Activated B cell treated with CpG ODN at 0.5 μM for 24 hours (primary cell): ENCODE measurements at places on chromosomes 5 and 9. TPM values are rescaled to one million over a fixed set of nuclear protein-coding genes. Genes with fewer than 3 reads are reported as not detected.

BARX1 gene
- not detected in 2 replicates for total RNA-seq

OLFML2A gene
- total RNA-seq = 0.73 and 0.78 TPM in 2 replicates

ADAMTS12 gene
- total RNA-seq = not detected in 2 replicates

GRCh38 chr5:7980881-7981280, 111.9 kb downstream of the MTRR start:
- H3K4me3 ChIP-seq = no peak overlapping the region
- no peaks in the 10 kb centered on the region for H3K36me3 ChIP-seq
- DNase-seq = no peak
- peaks cover 3% of the 10 kb centered on the region for H3K27me3 ChIP-seq
- no peak overlapping the region for H3K27ac ChIP-seq
- H3K4me1 ChIP-seq = no peaks in the 10 kb centered on the region

ANKRD31 gene
- total RNA-seq = 0.13 and 0.15 TPM in 2 replicates

- peaks cover 2% of the 10 kb centered on the region for H3K27me3 ChIP-seq
- H3K4me1 ChIP-seq = no peaks in the 10 kb centered on the region
- H3K4me3 ChIP-seq = no peak overlapping the region
- H3K36me3 ChIP-seq = no peaks in the 10 kb centered on the region
Observed at GRCh38 chr5:130331332-130331731, 427.1 kb downstream of the CHSY3 start.

- DNase-seq = no peak
- no peaks in the 10 kb centered on the region for H3K36me3 ChIP-seq
- peaks cover 52% of the 10 kb centered on the region for H3K27me3 ChIP-seq
- H3K27ac ChIP-seq = no peak overlapping the region
- H3K4me3 ChIP-seq = peak overlapping the region; percentile 32
Observed at GRCh38 chr5:93578813-93579691, 2.0 kb downstream of the NR2F1-AS1 start.

DNA sequence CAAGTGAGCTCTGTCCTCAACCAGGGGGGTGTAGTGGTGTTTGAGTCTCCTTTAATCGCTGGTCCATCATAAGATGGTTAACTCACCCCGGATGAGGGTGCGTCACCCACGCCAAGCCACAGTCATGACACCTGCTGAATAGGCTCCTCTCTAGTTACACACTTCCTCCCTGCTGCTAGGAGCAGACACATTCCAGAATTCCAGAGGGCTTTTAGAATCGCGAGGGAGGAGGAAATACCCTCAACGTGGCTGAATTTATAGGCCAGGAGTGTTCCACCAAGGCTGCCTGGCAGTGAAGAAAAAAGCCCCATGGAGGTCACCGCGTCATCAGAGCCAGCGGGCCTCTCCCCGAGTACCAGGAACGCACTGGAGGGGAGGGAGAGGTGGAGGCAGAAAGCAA, 5.1 kb downstream of the GLRX start:
- no peak for DNase-seq
- peak overlapping the region; percentile 98 for H3K27ac ChIP-seq

- no peaks in the 10 kb centered on the region for H3K36me3 ChIP-seq
- DNase-seq = no peak
- H3K27me3 ChIP-seq = peaks cover 13% of the 10 kb centered on the region
- H3K4me1 ChIP-seq = no peaks in the 10 kb centered on the region
- no peak overlapping the region for H3K27ac ChIP-seq
Observed at GRCh38 chr9:2876726-2877125, 32.8 kb upstream of the PUM3 start.

DNA sequence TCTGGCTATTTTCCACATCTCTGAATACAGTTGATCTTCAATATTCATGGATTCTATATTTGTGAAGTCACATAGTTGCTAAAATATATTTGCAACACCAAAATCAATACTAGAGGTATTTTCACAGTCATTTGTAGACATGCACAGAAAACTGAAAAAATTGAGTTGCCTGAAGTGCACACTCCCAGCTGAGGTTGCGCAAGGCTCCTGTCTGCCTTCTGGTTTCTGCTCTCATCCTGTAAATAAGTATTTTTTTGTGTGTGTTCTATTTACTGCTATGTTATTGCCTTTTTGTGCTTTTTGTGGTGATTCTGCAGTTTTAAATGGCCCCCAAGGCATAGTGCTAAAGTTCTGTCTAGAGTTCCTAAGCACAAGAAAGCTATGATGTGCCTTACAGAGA, 371.1 kb upstream of the GRAMD2B start:
- no peaks in the 10 kb centered on the region for H3K4me1 ChIP-seq
- no peak for DNase-seq
- no peak overlapping the region for H3K4me3 ChIP-seq
- no peaks in the 10 kb centered on the region for H3K36me3 ChIP-seq

ZNF474 gene
- 0.15 TPM in 1 of 2 replicates, not detected in the other for total RNA-seq

DNA sequence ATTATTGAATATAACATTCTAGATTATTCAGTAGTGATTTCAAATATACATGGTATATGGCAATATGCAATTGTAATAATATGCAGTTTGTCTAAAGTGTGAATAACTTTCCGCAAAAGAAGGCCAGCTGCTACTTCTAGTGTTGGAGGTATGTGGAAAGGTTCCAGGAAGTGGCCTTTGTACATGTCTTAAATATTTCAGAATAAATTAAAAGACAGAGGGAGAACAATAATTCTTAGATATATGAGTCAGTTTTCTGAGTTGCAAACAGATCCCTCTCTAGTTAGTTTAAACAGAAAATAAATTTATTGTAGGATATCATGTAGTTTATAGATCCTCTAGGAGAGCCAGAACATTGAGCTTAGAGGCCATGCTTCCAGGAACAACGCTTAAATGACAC, 210.8 kb upstream of the ELL2 start:
- no peaks in the 10 kb centered on the region for H3K27me3 ChIP-seq
- no peaks in the 10 kb centered on the region for H3K36me3 ChIP-seq
- no peak overlapping the region for H3K27ac ChIP-seq
- peaks cover 6% of the 10 kb centered on the region for H3K4me1 ChIP-seq
- no peak for DNase-seq

DNA sequence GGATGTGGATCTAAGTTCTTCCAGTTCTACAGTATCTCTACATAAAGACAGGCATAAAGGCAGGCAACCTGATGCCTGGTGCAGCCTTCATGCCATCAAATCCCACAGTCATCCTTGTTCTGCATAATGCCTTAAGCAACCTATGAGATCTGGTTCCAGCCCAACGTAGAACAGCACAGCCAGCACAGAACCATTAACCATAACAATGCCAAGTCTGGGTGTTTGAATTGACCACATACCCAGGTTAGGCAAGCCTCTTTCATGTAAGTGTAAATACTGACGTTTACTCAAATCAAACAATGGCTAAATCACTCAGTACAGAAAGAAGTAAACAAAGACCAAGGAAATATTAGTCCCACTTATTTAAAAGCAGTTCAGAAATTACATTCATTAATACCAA, 195.0 kb downstream of the ADAMTSL1 start:
- H3K36me3 ChIP-seq = no peaks in the 10 kb centered on the region
- no peaks in the 10 kb centered on the region for H3K27me3 ChIP-seq
- no peaks in the 10 kb centered on the region for H3K4me1 ChIP-seq

- H3K4me3 ChIP-seq = no peak overlapping the region
- DNase-seq = no peak
- peaks cover 24% of the 10 kb centered on the region for H3K27me3 ChIP-seq
- no peaks in the 10 kb centered on the region for H3K4me1 ChIP-seq
- H3K36me3 ChIP-seq = no peaks in the 10 kb centered on the region
Observed at GRCh38 chr5:115673596-115673995, 47.8 kb upstream of the TMED7 start.

ECSCR gene
- not detected in 2 replicates for total RNA-seq

NUP188 gene
- total RNA-seq = 76.9 and 103 TPM in 2 replicates

- H3K4me1 ChIP-seq = peaks cover 44% of the 10 kb centered on the region
- peaks cover 37% of the 10 kb centered on the region for H3K36me3 ChIP-seq
- DNase-seq = no peak
- no peak overlapping the region for H3K4me3 ChIP-seq
- H3K27ac ChIP-seq = no peak overlapping the region
Observed at GRCh38 chr5:65986050-65986451, 59.7 kb downstream of the ERBIN start.

TBC1D9B gene
- 111 and 117 TPM in 2 replicates for total RNA-seq

DNA sequence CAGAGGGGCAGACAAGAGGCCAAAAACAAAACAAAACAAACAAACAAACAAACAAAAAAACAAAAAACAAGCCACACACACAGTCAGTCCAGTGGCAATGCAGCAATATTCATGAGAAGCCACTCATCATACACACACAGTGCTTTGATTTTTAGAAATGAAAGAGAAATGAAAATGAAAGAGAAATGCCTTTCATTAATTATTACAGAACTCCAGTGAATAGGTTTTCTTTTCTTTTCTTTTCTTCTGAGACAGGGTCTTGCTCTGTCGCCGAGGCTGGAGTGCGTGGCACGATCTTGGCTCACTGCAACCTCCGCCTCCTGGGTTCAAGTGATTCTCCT, 36.9 kb downstream of the SPRY4 start:
- DNase-seq = no peak
- no peak overlapping the region for H3K27ac ChIP-seq
- H3K4me3 ChIP-seq = no peak overlapping the region
- peaks cover 8% of the 10 kb centered on the region for H3K4me1 ChIP-seq
- peaks cover 3% of the 10 kb centered on the region for H3K27me3 ChIP-seq

IL9 gene
- total RNA-seq = not detected in 2 replicates

GRCh38 chr9:112548836-112549595, 62.4 kb downstream of the KIAA1958 start:
- H3K4me1 ChIP-seq = peaks cover 18% of the 10 kb centered on the region
- no peak overlapping the region for H3K27ac ChIP-seq
- DNase-seq = no peak
- no peak overlapping the region for H3K4me3 ChIP-seq
- H3K27me3 ChIP-seq = no peaks in the 10 kb centered on the region
- no peaks in the 10 kb centered on the region for H3K36me3 ChIP-seq

GRCh38 chr9:137028263-137029057, 423 bp upstream of the ABCA2 start:
- H3K27ac ChIP-seq = peak overlapping the region; percentile 35
- no peaks in the 10 kb centered on the region for H3K36me3 ChIP-seq
- peak; percentile 77 for DNase-seq
- peak overlapping the region; percentile 78 for H3K4me3 ChIP-seq
- H3K4me1 ChIP-seq = peaks cover 61% of the 10 kb centered on the region

DNA sequence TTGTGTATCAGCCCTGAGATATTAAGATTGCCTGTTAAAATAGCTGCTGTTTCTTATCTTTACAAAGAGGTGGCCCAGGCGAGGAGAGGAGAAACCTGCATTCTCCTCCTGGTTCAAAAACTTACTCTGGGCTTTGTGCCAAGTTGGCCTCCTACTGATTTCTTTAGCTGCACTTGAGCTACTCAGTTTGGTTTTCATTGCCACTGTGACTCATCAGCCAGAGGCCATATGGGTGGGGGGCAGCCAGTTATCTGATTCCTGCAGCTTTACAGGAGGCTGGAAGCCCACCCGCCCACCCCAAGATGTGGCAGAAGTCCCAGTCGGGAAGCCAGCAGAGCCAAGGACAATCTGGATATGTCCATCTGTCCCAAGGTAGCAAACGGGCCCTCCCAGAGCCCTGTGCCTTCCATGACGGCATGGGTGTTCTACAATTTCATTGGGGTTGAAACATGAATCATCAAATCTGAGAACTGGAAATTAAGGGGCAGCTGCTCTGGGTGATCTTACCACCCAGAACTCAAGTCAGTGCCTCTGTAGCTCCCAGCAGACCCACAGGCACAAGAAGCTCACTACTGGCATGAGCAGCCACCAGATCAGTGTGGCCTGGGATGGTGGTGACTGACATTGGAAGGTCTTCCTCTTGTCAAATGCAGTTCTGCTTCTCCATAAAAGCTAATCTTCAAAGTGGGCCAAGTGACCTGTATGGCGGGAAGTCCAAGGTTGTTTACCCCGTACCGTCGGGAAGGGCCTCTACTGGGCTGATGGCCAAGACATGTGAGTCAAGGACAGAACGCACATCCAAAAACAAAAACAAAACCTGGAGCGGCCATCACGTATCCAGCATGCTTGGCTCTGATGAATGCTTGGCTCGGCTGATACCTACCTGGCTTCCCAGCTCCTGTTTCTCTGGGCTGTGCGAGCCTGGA, 15.6 kb downstream of the FCN2 start:
- no peaks in the 10 kb centered on the region for H3K4me1 ChIP-seq
- H3K27me3 ChIP-seq = peaks cover 3% of the 10 kb centered on the region

SLC36A2 gene
- not detected in 2 replicates for total RNA-seq
